Eye (tissue), 1 donor: ENCODE measurements at places on chromosomes 1 and 21.

- no peak for DNase-seq
Measured at GRCh38 chr21:25459365-25459764, 147.9 kb downstream of the MRPL39 start.

DNA sequence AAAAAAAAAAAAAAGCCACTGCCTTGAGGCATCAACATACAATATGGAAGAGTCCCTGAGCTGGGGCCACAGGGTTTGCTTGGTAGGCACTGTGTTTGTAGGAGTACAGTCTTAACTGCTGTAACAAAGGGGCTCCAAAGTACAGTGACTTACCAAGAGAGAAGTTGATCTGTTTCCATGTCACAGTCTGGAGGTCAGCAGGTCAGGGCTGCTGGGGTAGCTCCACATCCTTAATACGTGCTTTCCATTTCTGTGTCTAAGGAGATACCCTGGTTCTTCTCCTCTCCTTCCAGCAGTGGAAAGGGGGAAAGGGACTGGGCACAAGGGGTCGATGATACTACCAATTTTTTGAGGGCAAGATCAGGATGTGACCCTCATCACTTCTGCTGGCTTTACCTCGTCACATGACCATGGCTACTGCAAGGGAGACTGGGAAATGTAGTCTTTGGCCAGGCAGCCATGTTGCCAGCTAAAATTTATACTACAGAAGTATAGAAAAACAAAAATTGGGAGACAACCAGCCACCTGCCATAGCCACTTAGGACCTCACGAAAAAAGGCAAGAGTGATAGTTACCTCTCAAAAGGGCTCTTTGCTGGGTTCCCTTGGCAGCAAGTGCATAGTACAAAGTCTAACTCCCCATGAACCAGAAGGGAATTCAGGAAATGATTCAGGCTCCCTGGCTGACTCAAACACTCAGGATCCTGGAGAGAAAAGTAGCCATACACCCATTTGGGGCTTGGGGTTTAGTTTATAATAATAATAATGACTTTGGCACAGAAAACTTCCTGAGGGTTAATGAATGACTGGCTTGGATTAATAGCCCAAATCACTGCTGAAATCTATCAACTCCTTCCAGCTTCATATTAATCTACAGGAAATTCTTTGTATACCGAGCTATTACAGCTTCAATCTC, 52.7 kb upstream of the ATP5PO start:
- no peak for DNase-seq

DNA sequence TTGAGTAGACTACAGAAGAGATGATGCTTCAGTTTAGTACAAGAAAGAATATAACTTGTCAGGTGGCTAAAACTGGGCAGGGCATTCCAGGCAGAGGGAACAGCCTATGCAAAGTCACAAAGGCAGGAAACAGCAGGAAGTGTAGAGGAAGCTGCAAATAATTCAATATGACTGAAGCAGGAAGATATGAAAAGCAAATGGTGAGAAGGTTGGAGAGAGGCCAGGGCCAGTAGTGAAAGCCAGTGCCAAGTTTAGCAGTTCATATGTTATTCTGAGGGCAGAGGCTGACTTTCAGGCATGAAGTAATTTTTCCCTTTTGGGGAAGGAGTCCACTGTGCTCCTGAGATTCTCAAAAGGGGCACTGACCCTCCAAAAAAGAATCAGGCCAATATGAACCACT, 8.0 kb upstream of the YBX1 start:
- DNase-seq: no peak

DNA sequence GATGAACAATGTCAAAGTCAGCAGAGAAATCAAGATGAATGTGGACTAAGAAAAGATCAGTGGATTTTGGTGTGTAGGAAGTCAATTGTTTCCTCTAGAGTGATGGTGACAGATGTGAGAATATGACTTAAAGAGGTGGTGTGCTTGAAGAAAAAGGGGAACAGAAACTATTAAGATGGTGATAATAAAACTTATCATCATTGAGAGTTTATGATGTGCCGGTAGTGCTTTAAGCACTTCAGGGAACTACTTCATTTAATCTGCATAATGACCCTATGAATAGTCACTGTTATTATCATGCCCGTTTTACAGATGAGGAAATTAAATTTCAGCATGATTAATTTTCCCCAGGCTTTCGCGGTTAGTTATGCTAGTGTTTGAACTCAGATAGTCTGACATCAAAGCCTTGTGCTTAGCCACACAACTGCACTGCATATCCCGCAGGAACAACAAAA, 246.9 kb upstream of the LRRC7 start:
- no peak for DNase-seq

DNA sequence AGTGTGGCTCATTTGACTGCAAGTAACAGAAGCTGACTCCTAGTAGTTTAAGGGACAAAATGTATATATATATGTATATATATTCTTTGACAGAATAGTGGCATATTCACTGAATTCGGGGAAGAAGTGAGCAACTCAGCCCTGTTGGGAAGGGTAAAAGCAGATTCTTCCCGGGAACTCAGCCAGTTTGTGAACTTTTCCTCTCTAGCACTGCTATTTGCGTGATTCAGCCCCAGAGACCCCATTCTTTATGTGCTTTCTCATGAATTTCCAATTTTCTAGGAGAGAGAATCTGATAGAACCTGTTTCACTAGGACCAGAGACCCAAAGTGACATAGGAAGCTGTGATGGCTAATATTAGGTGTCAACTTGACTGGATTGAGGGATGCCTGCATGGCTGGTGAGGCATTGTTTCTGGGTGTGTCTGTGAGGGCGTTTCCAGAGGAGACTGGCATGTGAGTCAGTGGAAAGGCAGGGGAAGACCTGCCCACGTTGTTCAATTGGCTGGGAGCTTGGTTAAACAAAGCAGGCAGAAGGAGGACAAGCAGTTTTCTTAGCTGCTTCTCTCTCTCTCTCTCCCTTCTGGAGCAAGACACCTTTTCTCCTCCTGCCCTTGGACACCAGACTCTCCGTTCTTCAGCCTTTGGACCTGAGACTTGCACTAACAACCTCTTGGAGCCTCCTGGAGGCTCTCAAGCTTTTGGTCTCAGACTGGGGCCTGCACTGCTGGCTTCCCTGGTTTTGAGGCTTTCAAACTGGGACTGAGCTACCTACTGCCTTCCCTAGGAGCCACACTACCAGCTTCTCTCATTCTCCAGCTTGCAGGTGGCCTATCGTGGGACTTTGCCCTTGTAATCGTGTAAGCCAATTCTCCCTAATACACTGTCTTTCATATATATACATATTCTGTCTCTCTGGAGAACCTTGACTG, 93.4 kb upstream of the KCNK1 start:
- no peak for DNase-seq
